ENCODE measurements at places on chromosomes 2 and 18.

DNA sequence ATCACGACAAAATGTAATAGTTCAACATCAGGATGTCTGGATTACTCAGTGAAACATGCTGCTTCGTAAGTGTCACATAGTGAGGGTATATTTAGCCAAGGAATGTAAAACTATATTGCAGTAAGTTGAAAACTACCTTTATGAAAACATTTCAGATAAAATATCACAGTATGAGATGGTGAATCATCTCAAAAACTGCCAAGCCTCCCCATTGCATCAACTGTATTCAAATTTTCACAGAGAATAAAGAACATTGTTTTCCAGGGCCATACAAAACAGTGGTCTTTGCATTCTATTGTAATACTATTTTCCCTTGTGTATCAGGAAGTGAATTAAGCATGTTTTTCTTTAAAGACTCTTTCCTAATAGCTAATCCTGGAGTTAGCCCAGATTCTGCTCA, 47.6 kb upstream of the MSTN start:
- no peak for DNase-seq

- DNase-seq: no peak
Measured at GRCh38 chr2:59047373-59047995, 806.4 kb upstream of the FANCL start.

GRCh38 chr18:35002120-35002519, 39.1 kb upstream of the MAPRE2 start:
- no peak for DNase-seq

DNA sequence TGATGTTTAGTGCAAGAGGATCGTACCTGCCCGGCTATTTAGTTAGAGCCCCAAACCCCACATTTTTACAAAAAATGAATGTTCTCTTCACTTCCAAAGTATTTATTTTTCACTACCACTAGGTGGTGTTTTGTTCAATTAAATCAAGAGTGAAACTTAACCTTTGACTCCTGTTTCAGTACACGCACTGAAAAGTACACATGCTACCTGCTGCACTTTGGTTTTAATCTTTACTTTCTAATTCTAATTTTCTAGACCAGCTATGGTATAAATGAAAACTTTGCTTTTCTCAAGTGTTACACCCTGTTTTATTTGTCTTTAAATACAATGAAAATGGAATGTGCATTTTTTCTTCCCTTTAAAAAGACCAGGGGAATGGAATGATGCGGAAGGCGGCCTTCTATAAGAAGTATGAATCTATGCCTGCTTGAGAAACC, 31.4 kb upstream of the CHN1 start:
- no peak for DNase-seq

GRCh38 chr2:227793148-227793712, 20.4 kb upstream of the CCL20 start:
- no peak for DNase-seq

- no peak for DNase-seq
Measured at GRCh38 chr18:64747803-64748202, 598.9 kb upstream of the LINC00305 start.

DNA sequence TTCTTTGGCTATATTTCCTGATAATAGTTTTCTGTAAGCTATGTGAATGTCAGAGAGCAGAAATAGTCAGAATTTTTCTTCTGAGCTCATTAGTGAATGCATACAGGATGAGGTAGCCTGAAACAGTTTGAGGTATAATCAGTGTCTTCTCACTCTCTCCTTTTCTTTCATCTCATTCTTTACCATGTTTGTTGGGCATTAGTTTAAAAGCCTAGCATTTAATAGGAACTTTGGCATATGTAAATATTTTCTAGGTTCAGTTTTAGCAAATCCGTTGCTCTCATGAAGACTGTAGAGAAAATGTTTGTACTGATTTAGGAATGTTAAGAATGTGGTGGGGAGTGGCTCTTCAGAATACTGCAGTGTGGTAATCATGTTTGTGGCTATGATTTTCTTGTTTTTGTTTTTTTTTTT, 119.4 kb downstream of the PARD3B start:
- no peak for DNase-seq

DNA sequence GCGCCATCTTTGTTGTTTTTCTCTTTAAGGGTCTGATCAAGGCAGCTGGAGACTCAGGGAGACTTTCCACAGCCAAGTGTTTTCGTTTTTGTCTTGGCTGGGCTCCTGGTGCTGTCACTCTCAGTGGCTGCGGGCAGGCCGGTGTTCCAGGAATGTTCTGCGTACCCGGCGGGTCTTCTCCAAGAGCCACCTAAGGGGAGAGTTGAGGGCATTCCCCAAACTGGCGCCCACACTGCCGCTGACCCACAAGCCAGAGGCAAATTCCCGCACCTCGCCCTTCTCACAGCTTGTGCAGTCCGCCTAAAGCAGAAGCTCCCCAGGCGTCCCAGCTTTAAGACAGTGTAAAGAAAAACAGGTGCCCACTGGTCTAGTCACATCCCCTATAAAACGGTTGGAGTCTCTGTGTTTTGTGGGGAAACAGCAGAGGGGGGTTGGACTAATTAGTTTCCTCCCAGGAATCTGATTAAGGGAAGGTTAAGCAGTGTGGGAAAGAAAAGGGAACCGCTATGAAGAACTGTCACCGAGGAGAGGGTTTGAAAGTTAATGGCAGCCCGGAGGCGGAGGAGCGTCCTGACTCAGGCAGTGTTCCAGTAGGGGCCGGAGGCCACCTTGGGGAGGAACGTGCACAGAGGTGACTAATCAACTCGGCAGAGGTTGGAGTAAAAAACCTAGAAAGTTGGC, 224.5 kb downstream of the SLC4A3 start:
- DNase-seq: no peak

- no peak for DNase-seq
Measured at GRCh38 chr2:27054721-27055120, 3.3 kb downstream of the AGBL5 start.

DNA sequence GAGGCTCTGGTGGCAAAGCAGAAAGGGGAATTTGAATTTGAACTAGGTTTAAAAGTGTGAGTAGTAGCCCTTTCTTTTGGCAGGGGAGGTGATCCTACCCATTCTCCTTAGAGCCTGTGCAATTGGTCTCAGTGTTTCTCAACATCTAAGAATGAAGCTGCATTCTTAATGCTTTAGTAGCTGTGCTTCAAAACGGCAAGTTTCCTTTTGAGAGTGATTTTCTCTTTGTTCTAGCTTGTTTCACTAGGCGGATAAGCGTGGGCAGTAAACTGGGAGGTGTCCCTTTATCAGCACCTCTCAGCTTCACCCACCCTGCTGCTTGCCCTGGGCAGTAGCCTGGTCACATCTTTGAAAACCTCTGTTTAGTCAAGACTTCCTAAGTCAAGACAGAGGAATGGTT, 6.7 kb downstream of the CRIM1 start:
- no peak for DNase-seq

DNA sequence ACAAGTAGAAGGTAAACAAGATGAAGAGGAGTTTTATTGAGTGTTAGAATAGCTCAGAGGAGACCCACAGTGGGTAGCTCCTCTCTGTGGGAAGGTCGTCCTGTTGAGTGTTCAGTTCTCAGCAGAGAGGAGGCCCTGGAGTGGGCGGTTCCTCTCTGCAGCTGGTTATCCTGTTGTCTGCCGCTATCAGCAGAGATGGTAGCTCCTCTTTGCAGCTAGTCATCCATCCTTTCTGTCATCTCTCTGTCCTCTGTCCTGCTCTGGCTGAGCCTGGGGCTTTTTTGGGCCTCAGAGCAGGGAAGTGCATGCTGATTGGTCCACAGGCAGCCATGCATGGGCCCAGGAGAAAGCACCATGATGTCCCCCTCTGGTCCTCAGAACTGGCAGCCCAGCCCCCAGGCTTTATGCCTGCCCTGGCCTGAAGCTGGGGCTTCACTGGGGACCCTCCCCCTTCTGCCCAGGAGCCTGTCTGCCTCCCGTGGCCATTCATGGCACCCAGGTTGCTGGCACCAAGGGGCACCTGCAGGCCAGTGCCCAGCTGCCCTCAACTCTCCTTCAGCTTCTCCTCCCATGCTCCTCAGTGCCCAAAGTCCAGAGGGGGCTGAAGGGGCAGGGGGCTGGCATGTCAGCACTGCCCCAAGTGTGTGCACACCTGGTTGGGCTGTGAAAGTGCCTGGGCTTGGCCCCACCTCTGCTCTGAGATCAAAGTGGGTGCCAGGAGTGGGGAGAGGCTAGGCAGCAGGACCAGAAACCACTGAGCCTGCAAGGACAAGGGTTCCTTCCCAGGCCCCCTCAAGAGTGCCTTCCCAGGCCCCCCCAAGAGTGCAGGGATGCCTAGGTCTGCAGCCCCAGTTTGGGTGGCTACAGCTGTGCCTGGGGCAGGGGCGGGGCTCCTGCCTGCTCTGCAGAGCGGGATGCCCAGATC, 98.7 kb downstream of the TWIST2 start:
- no peak for DNase-seq

- DNase-seq: no peak
Measured at GRCh38 chr2:55063226-55063625, 13.0 kb upstream of the RTN4 start.

DNA sequence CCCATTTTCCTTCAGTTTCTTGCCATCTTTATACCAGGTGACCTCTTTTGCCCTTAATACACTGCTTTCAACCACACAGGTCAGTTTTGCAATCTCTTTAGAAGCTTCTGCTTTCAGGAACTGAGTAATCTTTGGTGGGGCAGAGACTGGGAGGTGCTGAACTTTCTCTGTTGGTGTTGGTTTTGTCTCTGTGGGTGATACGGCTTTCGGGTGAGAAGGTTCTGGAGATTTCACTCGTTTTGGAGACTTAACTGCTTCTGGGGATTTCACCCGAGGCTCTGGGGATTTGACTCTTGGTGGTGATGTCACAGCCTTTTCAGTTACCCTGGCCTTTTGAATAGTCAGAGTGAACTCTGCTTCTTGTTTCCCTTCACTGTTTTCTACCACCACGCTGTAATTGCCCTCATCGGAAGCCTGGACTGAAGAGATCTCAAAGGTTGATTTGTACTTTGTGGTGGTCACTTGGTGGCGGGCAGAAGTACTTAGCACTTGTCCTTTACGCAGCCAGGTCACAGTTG, 50.4 kb downstream of the PLEKHA3 start:
- no peak for DNase-seq

- DNase-seq: no peak
Measured at GRCh38 chr2:237171396-237171795, 85.7 kb downstream of the COPS8 start.

- DNase-seq: no peak
Measured at GRCh38 chr18:69071680-69072079, 273.8 kb downstream of the CCDC102B start.

DNA sequence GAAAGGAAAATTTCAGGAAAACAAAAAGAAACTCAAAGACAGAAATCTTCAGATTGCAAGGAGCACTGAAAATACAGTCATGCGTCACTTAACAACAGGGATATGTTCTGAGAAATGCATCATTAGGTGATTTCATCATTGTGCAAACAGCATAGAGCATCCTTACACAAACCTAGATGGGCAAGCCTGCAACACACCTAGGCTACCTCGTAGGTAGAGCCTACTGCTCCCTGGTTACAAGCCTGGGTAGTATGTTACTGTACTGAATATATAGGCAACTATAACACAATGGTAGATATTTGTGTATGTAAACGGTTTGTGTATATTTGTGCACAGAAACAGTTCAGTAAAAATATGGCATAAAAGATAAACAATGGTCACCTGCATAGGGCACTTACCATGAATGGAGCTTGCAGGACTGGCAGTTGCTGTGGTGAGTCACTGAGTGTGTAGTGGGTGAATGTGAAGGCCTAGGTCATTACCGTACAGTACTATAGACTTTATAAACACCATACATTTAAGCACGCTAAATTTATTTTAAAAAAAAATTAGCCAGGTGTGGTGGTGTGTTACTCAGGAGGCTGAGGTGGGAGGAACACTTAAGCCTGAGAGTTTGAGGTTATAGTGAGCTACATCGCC, 33.4 kb downstream of the SFXN5 start:
- DNase-seq: no peak

- DNase-seq: no peak
Measured at GRCh38 chr2:169452080-169452479, 27.2 kb upstream of the BBS5 start.

DNA sequence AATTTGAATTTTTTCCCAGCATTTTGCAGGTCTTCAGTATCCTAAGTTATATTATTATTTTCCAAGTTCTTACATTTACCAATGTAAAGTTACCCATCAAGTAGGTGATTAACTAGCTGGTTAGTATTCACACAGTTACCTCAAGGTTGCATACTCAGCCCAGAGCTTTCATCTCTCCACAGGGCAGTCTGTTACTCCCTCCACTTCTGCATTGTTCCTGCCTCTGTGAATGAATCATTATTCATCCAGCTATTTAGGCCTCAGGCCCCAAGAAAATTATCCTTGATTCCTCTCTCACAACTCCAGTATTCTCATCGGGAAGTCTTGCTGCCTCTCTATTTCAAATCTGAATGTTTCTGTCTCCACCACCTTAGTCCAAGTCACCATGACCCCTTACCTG, 92.2 kb downstream of the SMC6 start:
- DNase-seq: no peak
